CD4-positive, alpha-beta T cell treated with Interleukin-6 at 100 ng/mL for 8 hours (primary cell): ENCODE measurements at places on chromosomes 5 and 9.

DNA sequence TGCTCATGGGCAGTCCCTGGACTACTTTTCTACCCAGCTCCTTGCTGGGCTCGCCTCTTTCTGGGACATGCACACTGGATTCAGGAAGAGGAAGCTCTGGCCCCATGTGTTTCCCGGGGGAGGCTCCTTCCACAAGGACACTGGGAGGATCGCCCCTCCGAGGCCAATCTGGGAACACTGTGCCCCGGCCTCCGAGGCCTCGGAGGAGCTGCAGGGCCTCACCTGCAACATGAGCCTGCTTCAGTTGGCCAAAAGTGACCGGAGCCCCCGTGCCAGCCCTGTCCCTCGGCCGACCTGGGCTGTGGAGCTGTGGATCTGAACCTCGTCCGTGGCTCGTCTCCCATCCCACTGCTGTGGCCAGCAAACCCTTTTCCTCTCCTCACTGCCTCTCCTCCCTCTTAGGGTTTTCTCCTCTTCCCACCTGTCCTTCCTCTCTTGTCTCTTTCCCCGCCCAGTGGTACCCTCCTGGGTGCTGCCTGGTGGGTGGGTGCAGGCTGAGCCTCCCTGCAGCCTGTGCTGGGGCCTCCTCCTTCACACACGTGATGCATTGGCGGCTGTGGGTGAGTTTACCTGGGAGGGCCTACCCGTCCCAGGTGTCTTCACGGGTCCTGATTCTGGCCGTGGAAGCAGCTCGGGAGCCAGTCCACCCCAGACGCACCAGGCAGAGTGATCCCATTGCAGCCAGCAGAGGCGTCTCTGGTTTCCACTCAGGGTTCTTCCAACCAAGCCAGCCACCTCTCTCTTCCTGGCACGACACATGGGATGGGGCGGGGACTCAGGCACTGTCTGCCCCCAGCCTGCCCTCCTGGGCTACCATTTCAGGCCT is 241.8 kb downstream of the CACNA1B start:
- DNase-seq = no peak

DNA sequence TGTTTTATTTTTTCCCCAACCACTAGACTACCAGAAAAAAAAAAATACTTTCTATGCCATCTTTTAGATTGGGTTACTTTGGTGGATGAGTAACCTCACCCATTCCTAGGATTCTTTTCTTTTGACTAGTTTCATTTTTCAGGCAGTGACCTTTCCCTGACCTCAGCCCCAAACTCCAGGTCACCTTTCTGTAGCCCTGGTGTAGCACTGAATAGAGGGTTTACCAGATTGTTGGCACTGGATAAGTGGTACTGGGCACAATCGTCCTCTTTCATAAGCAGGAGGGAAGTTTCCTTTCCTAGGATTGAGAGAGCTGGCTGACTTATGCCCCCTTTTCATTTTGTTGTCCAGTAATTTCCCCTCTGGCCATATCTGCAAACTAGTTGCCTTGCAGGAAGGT is 169.4 kb upstream of the TMEM161B start:
- DNase-seq = no peak

DNA sequence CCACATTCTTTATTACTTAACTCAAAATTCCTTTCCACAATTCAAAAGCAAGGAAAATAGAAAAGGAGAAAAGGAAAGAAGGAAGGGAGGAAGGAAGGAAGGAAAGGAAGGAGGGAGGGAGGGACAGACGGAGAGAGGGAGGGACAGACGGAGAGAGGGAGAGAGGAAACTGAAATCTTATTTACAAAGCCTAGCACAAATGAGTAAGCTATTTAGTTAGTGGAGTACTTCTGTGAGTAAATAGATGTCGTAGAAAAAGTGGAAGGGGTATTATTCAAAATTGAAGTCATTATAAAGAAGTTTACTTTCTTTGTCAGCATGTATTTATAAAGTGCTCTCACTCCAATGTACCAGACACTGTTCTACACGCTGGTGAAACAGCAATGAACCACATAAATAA is 177.9 kb downstream of the CETN3 start:
- no peak for DNase-seq

DNA sequence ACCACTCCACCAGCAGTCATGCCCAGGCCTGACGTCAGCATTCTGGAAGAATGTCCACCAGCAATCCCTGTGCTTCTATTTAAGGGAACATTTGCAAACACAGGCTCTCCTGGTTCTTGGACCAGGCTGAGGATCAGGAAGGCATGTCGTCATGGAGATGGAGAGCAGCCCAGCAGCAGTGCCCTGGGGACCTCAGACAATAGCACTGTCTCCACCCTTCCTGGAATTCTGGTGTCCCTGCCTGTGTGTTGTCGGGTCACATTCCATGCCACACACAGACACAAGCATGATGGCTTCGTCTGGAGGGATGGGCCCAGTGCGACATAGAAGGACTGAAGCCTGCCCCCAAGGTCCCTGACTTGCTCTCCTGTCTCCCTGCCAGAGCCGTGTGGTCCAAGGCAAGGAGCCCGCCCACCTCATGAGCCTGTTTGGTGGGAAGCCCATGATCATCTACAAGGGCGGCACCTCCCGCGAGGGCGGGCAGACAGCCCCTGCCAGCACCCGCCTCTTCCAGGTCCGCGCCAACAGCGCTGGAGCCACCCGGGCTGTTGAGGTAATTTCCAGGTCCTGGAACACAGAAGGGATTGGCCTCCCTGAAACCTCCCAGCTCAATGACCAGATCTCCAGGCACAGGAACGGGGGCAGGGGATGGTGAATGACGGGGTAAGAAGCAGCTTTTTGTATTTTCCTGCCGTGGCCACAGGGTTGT is 43.8 kb downstream of the STOM start:
- no peak for DNase-seq

DNA sequence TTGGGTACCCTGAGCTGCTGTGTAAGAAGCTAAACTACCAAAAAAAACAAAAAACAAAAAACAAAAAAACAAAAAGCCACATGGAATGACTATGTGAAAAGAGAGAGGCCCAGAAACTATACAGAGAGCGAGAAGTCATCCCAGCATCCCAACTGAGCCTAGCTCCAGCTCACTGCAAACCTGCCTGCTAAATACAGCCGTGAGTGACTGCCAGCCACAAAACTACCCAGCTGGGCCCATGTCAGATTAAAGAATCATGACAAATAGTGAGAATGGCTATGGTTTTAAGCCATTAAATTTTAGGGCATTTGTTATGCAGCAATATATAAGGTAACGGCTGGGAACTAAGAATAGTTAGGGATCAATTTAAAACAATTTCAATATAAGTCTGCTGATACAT is 335.1 kb upstream of the PDE4D start:
- no peak for DNase-seq

GRCh38 chr5:146399481-146399880 is 47.7 kb upstream of the TCERG1 start:
- DNase-seq = no peak

DNA sequence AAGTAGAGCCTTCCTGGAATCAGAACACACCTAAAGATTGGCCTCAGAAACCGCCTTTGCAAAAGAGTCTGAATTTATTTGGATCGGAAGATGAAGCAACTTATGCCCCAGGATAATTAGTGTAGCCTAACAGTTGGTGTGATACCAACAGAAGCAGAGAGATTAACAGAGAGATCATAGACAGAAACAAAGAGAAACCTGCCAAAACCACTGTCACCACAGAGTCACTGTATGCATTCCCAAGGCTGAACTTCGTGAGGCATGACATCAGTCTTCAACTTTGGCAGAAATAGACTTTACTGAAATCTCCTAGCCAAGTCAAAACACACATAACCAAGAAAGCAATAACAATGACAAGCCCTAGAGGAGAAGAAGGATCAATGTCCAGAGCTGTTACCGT is 361.8 kb downstream of the ELAVL2 start:
- DNase-seq = no peak

GRCh38 chr5:135396459-135397055 is 2.5 kb downstream of the MACROH2A1 start:
- DNase-seq = no peak

GRCh38 chr5:142611154-142611553 is 74.7 kb downstream of the FGF1 start:
- peak; percentile 51 for DNase-seq

DNA sequence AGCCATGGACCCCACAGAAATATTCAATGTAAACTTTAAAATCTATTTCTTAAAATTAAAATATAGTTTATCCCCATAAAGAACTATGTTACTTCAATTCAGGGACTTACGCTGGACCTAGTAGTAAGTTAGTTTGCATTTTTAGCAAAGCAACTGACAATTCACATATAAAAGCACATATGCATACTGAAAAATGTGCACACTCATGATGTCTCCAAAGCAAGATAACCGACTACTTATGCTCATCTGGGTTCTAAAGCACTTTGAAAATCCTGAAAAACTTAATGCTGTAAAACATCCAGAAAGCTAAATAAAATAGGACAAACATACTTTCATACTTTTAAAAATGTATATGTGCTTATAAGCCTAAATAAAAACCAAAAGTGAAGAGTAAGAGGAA is 264.4 kb upstream of the GAS1 start:
- no peak for DNase-seq
